ENCODE measurements at places on chromosomes 12 and 14.

- peaks cover 81% of the 10 kb centered on the region for H3K36me3 ChIP-seq
- no peak overlapping the region for H3K27ac ChIP-seq
- H3K27me3 ChIP-seq = no peaks in the 10 kb centered on the region
- DNase-seq = no peak
Measured at GRCh38 chr14:74064426-74064825, 19.8 kb downstream of the ALDH6A1 start.

- no peaks in the 10 kb centered on the region for H3K4me1 ChIP-seq
- H3K27me3 ChIP-seq = no peaks in the 10 kb centered on the region
- no peak for DNase-seq
- H3K4me3 ChIP-seq = no peak overlapping the region
- H3K27ac ChIP-seq = no peak overlapping the region
Measured at GRCh38 chr12:109814600-109815150, 18.5 kb downstream of the TRPV4 start.

GRCh38 chr12:94148739-94149118, 352 bp downstream of the PLXNC1 start:
- no peak for DNase-seq
- H3K36me3 ChIP-seq = no peaks in the 10 kb centered on the region
- peak overlapping the region; percentile 63 for H3K4me3 ChIP-seq
- no peak overlapping the region for H3K27ac ChIP-seq
- no peaks in the 10 kb centered on the region for H3K27me3 ChIP-seq

DNA sequence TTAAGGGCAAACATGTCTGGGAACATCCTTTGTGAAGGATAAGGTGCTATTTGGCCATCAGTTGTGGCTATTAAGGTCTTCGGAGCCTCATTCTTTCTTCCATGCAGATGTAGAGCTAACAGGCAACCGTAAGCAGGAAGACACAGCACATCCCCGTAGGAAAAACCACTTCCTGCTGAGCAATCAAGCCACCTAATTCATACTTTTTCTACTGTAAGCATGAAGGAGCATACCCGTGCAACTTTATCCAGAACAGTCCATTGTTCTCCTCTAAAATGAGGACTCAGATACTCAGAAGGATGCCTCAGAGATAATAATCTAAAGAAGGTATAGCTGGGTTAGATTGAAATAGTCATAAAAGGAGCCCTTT, 232.0 kb downstream of the PPM1H start:
- peak overlapping the region; percentile 1 for H3K27ac ChIP-seq
- no peaks in the 10 kb centered on the region for H3K27me3 ChIP-seq

DNA sequence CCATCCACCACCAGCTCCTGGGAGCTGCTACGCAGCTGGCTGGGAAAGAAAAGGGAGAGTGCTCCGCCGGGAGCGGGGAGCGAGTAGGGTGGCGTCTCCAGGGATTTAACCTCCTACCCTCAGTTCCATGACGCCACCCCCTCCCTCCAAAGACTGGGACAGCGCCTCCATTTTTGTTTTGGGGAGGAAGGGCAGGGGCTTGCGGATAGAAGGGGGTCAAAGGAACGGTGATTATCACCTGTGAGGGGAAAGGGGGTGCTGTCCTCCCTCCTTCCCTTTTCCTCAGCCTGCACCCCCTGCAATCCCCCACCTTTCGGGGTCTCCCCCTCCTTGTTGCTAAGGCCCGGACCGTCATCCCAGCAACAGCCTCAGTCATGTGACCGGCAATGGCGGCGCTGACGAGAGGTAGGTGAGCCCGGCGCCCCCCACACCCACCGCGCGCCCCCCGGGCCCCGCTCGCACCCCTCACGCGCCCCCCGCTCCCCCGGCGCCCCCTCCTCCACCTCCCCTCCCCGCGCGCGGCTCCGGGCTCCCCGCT, at the start of gene DTX3:
TSS of gene DTX3 (plus strand) at position 371 of the 538 bp plus-strand sequence. CDS start 1,694 bp downstream, outside the sequence.
- no peak for DNase-seq
- peak within 1 kb of the TSS; percentile 90 for H3K4me3 ChIP-seq
- H3K4me1 ChIP-seq = peaks cover 14% of the 10 kb centered on the region
- no peaks in the 10 kb centered on the region for H3K27me3 ChIP-seq
- H3K27ac ChIP-seq = peak within 1 kb of the TSS; percentile 37

DNA sequence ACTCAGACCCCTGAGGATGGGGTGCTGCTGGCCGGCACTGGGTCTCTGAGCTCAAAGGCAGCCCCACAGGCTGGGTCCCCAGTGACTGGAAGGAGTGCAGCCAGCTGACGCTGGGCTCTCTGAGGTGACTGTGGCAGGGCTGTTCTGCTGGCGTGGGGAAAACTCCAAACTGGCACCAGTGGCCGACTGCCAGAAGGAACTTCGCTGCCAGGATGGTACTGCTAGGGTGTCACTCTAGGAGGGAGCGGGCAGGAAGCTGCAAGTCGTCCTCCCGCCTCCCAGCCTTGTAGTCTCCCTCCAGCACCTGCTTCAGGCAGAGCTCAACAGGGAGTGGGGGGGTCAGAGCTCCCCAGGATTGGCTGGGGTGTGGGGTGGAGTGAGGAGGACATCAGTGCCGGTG, 41.3 kb downstream of the CDC42BPB start:
- no peak for DNase-seq
- no peak overlapping the region for H3K4me3 ChIP-seq
- H3K4me1 ChIP-seq = peaks cover 18% of the 10 kb centered on the region
- peaks cover under 1% of the 10 kb centered on the region for H3K36me3 ChIP-seq

GRCh38 chr14:37709419-37710195, 114.2 kb downstream of the TTC6 start:
- no peaks in the 10 kb centered on the region for H3K27me3 ChIP-seq
- no peak overlapping the region for H3K27ac ChIP-seq
- no peaks in the 10 kb centered on the region for H3K36me3 ChIP-seq
- H3K4me3 ChIP-seq = no peak overlapping the region

GRCh38 chr14:23564181-23564812, 3.3 kb downstream of the AP1G2 start:
- no peak overlapping the region for H3K4me3 ChIP-seq
- H3K27me3 ChIP-seq = peaks cover 46% of the 10 kb centered on the region
- H3K27ac ChIP-seq = no peak overlapping the region
- DNase-seq = no peak
- H3K36me3 ChIP-seq = peaks cover 10% of the 10 kb centered on the region
- H3K4me1 ChIP-seq = peaks cover 6% of the 10 kb centered on the region

DNA sequence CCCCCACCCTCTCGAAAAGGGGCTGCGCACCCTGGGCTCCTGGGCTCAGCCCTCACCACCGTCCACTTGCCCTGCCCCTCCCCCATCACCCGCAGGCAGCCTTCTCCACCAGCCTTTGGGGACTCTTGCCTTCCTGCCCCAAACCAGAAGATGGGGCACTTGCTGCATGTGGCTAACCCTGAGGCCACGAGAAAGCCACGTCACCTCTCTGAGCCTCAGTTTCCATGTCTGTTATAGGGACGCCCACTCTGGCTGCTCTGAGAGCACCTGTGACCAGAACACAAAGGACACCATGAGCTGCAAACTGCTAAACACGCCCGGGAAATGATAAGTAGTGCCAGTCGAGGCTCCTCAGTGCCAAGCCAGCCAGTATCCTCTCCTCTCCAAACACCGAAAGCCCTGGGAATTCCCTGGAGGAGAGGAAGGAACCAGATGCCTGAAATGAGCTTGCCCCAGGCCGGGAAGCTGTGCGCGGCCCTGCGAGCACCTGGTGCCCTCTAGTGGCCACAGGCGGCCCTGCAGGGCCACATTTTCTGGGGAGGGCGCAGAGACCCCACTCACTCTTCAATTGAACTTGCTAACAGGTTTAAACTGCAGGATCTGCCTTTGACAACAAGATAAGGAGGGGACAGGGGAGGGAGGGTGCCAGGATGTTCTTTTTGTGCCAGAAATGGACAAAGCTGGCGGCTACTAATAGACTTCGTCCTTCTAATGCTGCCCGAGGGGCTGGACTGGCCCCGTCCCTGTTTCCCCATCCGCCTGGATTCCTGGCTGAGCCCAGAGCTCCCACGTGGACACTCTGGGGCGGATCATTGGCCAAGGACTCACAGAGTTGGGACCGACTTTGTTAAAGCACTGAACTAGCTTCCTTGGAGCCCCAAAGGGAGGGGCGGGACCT, 10.2 kb upstream of the SERPINA9 start:
- H3K4me3 ChIP-seq = peak overlapping the region; percentile 70
- no peaks in the 10 kb centered on the region for H3K27me3 ChIP-seq
- no peaks in the 10 kb centered on the region for H3K4me1 ChIP-seq
- peak; percentile 76 for DNase-seq

DNA sequence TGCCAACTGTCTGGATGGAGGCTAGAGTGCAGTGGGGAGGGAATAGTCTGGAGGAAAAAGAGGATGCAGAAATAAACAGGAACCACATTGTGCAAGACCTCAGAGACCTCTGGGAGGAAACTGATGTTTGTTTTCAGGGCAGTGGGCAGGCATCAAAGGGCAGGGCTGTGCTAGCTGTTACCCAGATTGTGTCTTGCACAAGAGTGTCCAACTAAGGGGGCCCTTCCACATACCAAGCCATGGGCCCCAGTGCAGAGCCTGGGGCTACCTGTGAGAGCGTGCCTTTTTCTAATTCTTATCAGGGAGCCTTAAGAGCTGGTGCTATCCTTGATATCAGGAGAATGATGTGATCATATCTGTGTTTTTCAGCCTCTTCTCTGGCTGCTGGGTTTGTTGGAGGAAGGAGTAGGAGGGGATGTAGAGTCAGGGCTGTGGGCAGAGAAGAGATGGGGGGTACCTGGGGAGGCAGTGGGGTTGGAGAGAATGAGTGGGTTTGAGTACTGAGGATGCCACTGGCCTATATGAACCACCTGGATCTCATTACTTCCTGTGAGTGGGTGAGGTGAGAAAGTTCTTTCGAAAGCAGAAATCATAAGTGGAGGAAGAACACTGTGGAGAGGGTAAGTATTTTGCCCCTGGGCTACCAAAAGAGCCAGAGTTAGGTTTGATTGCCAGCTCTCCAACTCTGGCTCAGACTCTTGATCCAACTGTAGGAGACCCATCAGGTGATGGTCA, 259.2 kb upstream of the CRY1 start:
- H3K36me3 ChIP-seq = no peaks in the 10 kb centered on the region
- no peak for DNase-seq
- no peak overlapping the region for H3K27ac ChIP-seq
- no peak overlapping the region for H3K4me3 ChIP-seq

- no peak overlapping the region for H3K27ac ChIP-seq
- no peak overlapping the region for H3K4me3 ChIP-seq
- no peak for DNase-seq
- H3K36me3 ChIP-seq = no peaks in the 10 kb centered on the region
- no peaks in the 10 kb centered on the region for H3K27me3 ChIP-seq
Measured at GRCh38 chr12:127412866-127413265, 854.1 kb upstream of the TMEM132C start.

DNA sequence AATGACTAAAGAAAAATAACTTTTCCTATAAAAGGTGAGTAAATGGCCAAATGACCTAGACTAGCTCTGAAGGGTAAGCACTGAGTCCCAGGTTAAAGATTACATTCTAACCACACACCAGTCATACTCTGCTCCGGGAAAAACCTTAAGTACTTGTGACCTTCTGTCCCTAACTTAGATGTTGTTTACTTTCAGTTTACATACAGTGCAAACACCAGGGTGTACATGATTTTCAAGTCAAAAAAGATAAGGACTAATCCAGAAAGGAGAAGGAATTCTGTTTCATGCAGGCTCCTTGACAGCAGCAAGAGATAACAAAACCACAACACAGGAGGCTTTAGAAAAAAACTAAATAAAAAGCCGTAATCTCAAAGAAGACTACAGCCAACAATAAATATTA, 174.2 kb downstream of the PPM1H start:
- H3K36me3 ChIP-seq = no peaks in the 10 kb centered on the region
- no peak overlapping the region for H3K4me3 ChIP-seq
- no peak overlapping the region for H3K27ac ChIP-seq

GRCh38 chr12:68368327-68368726, 36.2 kb upstream of the MDM1 start:
- H3K27me3 ChIP-seq = no peaks in the 10 kb centered on the region
- H3K4me1 ChIP-seq = peaks cover 12% of the 10 kb centered on the region
- H3K36me3 ChIP-seq = no peaks in the 10 kb centered on the region
- DNase-seq = no peak

DNA sequence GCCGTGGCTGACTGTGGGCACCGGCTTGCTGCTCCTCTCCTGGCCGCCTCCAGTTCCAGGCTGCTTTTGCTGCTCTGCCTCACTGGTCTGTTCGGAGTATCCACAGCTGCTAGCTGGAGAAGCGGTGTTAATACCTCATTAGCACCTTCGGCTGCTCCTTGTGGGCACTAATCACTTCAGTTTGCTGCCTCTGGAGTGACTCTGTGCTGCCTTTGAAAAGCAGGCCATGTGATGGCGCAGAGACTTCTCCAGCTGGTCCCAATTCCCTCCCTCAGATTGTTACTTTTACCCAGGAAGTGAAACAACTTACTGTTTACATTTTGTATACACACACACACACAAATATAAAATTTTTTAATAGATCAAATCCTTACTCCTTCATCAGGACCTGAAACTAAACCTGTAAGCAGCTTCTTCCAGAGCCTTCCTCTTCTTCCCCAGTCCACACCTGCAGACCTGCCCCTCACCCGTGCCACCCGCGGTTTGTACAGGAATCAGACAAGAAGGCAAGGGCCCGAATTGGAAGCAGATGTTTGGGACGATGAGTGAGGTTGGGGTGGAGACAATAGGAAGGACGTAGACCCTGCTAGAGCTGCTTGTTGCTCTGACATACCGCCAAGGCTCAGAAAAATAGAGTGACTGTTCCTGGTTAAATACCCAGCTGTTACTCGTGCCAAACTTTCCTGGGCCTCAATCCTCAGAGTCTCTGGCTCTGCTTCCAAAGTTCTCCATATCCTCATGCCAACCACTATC, 41.5 kb upstream of the LTBP2 start:
- H3K27me3 ChIP-seq = no peaks in the 10 kb centered on the region
- DNase-seq = no peak
- no peak overlapping the region for H3K4me3 ChIP-seq
- no peaks in the 10 kb centered on the region for H3K36me3 ChIP-seq

- H3K4me1 ChIP-seq = no peaks in the 10 kb centered on the region
- H3K4me3 ChIP-seq = no peak overlapping the region
- peaks cover 13% of the 10 kb centered on the region for H3K36me3 ChIP-seq
- no peak for DNase-seq
- no peak overlapping the region for H3K27ac ChIP-seq
- no peaks in the 10 kb centered on the region for H3K27me3 ChIP-seq
Measured at GRCh38 chr12:110134691-110135411, 10.7 kb downstream of the IFT81 start.

DNA sequence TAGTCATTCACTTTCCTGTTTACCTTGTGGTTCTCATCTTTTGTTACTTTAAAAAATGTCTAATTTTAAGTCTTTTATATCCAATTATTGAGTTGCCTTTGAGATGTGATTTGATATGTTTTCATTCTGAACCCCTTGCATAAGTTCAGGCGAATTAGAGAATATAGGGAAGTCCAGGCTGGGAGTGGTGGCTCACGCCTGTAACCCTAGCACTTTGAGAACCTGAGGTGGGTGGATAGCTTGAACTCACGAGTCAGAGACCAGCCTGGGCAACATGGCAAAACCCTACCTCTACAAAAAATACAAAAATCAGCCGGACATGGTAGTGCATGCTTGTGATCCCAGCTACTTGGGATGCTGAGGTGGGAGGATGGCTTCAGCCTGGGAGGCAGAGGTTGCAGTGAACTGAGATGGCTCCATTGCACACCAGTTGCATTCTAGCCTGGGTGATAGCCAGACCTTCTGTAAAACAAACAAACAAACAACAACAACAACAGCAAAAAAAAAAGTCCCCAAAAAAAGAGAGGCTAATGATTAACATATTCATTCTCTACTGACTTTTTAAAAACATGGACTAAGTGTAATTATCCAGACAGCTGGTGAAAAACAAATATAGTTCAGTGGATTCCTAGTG, 451.1 kb upstream of the RGS6 start:
- no peak overlapping the region for H3K27ac ChIP-seq
- H3K4me1 ChIP-seq = no peaks in the 10 kb centered on the region
- no peak overlapping the region for H3K4me3 ChIP-seq
- DNase-seq = no peak
- H3K27me3 ChIP-seq = no peaks in the 10 kb centered on the region
